ENCODE measurements at places on chromosomes 5 and 9.

- no peak for DNase-seq
Observed at GRCh38 chr9:105928416-105928815, 234.1 kb downstream of the TMEM38B start.

GRCh38 chr9:38437193-38437823, 13.1 kb upstream of the IGFBPL1 start:
- DNase-seq: no peak

- no peak for DNase-seq
Observed at GRCh38 chr5:67561151-67561932, 364.7 kb upstream of the CD180 start.

DNA sequence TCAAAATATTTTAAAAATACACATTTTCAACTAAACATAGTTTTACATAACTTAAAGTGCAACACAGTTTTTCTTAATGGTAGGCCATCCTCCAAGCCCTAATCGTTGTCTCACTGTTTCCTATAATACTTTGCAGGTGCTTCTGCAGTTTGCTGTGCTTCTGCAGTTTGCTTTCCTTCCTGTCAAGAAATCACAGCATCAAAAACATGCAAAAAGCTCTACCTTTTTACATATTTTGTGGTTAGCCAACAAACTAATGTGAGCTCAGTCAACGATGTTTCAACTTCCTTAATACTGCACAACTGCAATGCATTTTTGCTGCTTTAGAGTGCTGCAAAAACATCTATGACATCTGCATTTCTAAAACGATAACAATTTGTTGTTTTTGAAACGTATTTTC, 25.2 kb downstream of the EMB start:
- no peak for DNase-seq

DNA sequence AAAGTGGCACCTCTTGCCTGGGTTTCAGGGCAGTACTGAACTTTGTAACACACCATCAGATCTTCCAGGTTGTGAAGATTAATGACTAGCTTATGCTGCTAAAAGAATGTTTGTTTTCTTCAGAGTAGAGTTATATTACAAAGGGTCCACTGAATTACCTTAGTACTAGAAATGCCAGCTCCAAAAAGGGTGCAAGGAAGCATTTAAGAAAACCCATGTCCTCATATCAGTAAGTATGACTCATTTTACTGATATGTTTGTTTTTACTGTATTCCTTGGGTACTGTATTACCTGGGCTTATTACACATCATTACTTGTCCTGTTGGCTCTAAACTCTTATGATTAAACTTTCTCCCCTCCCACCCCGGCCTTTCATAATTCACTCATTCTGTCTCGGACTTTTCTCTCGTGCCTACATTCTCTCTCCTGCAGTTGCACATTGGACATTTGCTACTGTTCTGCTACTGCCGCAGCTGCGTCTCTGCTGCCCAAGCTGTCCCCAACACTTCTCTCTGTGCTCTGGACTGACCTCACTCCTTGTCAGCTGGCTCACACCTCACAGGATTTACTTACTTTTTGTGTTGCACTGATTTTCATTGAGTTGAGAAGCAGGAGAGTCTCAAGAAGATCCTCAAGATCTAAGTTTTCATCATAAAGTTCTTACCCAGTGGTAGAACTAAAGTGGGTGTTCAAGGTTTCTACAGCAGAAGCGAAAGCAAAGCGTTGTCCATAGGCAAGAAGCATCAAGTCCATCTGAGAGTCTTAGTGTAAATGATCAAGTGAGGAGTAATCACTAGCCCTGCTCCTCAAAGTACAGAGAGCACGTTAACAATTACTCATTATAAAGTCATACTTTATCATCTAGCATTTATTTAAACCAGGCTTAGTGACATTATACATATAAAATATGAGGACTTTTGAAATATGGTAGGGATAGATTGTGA, 53.2 kb upstream of the C9orf72 start:
- DNase-seq: no peak

DNA sequence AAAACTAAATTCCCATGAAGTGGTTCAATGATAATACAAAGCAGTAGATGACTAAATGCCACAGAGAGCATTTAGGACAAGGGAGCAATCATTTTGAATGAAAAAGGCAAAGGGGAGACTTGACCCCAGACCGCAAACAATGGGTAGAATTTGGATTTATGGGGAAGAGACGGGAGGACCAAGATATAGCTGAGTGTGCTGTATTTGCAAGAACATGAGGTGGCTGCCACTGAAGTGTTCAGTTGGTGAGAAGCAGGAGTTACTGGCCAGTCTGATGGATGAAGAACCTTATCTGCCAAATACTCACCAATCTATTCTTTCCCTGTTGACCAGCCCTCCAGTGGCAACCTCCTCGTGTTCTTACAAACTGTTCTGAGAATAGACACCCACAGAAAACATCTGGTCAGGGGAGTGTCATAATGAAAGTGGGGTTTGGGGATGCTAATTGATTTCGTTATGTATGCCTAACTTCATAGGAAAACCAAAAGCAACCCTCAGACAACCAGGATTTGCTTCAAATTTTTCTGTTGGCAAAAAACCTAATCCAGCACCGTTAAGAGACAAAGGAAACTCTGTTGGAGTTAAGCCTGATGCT, 19.8 kb downstream of the TDRD7 start:
- no peak for DNase-seq

GRCh38 chr5:149745-150485, 41.4 kb upstream of the LRRC14B start:
- no peak for DNase-seq

DNA sequence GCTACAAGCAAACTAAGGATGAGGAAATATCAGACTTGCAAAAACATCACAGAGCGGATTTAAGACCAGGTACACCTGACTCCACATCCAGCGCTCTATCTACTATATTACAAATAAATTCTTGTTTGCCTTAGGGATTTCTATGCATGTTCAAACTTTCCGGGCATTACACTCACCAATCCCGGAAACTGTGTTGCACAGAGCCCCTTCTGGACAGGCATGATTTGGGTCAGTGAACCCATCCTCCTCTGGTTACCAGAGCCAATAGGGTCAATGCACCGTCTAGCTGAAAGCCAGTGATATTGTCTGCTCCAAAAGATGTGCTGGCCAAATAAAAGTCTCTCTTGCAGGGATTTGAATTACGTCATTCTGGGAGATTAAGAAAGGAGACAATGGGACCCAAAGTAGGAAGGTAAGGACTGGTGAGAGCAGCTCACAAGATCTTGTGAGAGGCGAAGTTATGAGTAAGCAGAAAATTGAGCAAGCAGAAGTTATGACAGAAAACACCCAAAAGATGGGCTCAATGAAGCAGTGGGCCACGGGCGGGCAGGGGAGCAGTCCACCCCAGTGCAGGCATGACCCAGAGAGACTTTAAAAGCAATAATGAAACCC, 155.8 kb upstream of the RAI14 start:
- DNase-seq: no peak

GRCh38 chr9:13143281-13143680, 136.2 kb downstream of the MPDZ start:
- no peak for DNase-seq

DNA sequence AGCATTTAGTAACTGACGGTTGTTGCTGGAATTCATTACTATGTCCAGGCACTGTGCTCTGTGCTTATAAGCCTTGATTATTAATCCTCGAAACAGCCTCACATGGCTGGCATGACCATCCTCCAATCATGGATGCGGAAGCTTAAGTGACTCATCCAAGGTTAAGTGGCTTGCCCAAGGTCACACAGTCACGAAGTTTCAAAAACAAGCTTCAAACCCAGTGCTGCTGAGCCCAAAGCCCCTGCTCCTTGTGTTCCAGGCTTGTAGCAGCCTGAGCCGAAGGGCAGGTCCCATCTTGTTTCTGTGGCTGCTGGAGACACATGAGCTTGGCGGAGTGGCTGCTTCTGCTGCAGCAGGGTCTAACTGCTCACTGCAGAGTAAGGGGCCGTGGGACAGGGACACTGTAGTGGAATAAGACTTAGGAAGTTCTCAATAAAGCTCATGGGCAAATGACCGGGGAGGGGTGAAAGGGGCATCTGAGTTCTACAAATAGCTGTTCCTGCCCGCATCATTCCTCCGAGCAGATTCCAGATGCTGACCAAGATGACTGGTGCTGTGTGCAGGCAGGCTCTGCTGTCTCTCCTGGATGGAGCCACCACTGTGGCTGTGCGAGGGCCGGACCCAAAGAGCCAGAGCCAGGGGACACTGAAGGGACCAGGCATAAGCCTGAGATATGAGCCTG, 32.4 kb downstream of the WHRN start:
- no peak for DNase-seq

GRCh38 chr9:27377147-27377807, 80.3 kb upstream of the EQTN start:
- no peak for DNase-seq

GRCh38 chr9:129626625-129627284, 792 bp downstream of the NTMT1 start:
- DNase-seq: peak; percentile 50

- no peak for DNase-seq
Observed at GRCh38 chr5:140018517-140018916, 24.6 kb downstream of the NRG2 start.

- DNase-seq: no peak
Observed at GRCh38 chr9:134372581-134373267, 46.5 kb downstream of the RXRA start.

GRCh38 chr9:7907551-7908337, 108.2 kb upstream of the DMAC1 start:
- no peak for DNase-seq

DNA sequence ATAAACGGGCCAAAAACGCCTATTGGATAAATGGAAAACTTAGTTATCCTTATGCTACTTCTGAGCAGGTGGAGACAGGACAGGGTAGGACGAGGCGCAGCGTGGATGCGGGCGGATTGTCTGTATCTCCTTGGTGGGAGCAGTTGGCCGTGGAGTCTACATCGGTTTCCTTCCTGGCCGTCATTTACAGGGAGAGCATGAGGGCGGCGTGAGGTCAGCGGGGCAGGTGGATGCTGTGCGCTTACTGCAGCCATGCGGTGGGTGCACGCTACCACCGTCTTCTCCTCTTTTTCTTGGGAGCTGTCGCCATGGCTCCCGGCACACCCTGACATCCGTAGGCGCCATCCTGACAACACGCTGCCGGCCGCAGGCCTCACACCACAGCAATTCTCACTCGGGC, 121.3 kb downstream of the ADAMTS2 start:
- DNase-seq: no peak

DNA sequence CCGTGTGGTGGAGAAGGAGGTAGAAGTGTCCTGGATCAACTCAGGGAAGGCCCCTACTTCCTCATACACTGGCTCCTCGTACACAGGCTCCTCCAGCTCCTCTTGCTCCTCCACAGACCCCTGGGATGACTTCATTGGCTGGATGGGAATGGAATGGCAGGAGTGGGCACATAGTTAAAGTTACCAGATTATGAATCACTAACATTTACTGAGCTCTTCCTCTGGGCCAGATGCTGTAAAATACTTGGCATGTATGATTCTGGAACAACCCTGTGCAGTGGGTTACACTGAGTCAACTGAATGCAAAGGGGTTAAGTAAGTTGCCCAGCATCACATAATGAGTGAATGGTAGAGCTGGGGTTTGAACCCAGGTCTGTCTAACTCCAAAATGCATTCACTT, 3.1 kb upstream of the FCHSD1 start:
- no peak for DNase-seq

- DNase-seq: peak; percentile 29
Observed at GRCh38 chr9:33044677-33045282, 19.7 kb downstream of the DNAJA1 start.

DNA sequence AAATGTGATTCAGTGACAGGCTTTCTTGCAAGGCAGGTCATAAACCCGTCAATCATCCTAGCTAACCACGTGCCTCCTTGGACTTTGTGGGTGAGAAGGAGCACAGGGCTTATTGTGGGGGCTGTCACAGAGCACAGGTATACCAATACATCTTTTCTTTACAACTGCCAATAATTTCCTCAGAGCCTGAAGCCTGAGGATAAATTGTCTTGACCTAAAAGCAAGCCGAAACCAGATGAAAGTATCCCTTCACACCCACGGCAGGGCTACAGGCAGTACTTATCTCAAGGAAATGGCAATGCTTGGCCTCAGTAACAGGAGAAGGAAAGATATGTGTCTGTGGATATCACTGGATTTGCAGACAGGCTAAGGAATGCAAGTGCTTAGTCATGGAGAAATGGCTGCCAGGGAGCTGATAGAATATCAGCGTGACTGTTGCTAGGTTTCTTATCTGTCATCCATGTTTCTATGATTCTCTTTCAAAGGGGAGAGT, 90.3 kb upstream of the ZNF366 start:
- peak; percentile 87 for DNase-seq

DNA sequence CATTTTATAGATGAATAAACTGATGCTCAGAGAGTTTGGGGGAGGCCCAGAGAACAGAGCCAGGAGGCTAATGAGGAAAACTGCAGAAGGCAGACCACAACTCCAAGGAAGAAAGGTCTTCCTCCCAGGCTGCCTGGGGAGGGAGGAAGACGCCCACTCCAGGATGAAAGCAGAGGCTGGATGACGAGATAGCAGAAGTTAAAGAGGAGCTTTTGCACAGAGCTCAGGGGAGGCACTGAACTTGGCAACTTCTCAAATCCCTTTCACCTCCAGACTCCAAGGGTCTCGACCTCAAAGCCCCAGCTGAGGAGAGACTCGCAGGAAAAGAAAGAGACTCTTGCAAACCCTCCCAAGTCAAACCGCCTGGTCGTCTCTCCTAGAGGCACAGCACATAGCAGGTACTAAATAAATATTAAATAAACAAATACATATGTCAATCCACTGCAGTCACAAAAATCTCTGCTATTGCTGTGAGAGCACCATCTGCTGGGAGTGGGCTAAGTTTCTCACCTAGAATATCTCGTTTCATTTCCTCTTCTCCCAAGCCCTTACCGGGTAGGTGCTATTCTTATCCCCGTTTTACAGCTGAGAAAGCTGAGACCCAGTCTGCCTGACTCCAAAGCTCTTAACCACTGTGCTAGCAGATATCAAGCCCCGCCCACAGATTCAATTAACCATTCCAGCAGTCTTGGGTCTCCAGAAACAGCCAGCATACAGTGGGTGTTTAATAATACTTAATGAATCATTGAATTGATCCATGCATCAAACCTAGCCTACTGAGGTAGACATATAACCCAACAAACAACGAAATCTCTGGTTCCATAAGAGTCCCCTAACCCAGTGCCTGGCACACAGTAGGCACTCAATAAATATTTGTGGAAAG, 97.8 kb upstream of the HAND1 start:
- no peak for DNase-seq

GRCh38 chr5:51028394-51028793, 354.9 kb upstream of the ISL1 start:
- no peak for DNase-seq

DNA sequence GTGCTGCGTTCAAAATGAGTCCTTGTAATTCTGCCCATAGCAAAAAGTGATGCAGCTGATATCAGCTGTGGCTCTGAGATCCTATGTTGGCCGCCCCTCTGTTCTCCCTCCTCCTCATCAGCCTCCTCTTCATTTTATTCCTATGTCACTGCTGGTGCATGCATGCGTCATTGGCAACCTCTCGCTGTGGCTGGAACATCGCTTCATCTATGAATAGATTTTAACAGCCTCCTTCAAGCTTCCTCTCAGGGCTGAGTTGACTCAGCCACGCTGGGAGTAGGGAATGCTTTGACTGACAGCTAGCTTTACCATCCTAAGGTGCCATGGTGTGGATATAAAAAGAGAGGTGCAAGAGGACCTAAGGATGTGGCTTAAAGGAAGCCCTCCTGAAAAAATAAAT, 303.5 kb downstream of the PLK2 start:
- no peak for DNase-seq

GRCh38 chr5:126778675-126779403, 1.9 kb downstream of the LMNB1 start:
- DNase-seq: no peak

GRCh38 chr9:37369671-37370070, 52.8 kb upstream of the GRHPR start:
- no peak for DNase-seq
